ENCODE measurements at places on chromosomes 4 and X. TPM values are rescaled to one million over a fixed set of nuclear protein-coding genes. Genes with fewer than 3 reads are reported as not detected.

DNA sequence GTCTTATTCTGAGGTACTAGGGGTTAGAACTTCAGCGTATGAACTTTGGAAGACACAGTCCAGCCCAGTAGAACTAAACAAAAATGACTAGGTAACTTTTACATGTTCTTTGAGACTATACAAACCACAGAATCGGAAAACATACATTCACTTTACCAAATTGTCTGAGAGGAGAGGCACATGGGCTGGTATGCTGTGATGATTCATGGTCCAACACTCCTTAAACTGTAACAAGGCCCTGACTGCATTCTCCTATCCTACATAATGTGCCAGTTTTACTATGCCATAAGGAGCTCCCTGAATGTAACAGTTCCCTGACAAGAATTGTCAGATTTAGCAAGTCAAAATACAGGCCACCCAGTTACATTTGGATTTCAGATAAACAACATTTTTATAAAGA lies 640.0 kb downstream of the RAB28 start:
- peaks cover 6% of the 10 kb centered on the region for H3K4me1 ChIP-seq
- no peaks in the 10 kb centered on the region for H3K36me3 ChIP-seq
- DNase-seq = no peak
- H3K4me3 ChIP-seq = no peak overlapping the region
- H3K27ac ChIP-seq = no peak overlapping the region
- H3K27me3 ChIP-seq = no peaks in the 10 kb centered on the region

Gene GEMIN8
- 10.5 TPM for total RNA-seq

GRCh38 chr4:149279331-149279730 lies 536.3 kb downstream of the IQCM start:
- H3K27ac ChIP-seq = no peak overlapping the region
- no peaks in the 10 kb centered on the region for H3K4me1 ChIP-seq
- H3K36me3 ChIP-seq = no peaks in the 10 kb centered on the region

Gene TFE3
- 8.8 TPM for total RNA-seq

Gene KCTD8
- total RNA-seq = not detected
